Upper lobe of left lung (tissue), 6 donors: ENCODE measurements at places on chromosomes 3 and 15. TPM values are rescaled to one million over a fixed set of nuclear protein-coding genes. Genes with fewer than 3 reads are reported as not detected.

GRCh38 chr15:75008629-75009326 lies 13.4 kb downstream of the SCAMP5 start:
- no peak overlapping the region for H3K4me3 ChIP-seq
- H3K27ac ChIP-seq = no peak overlapping the region
- no peaks in the 10 kb centered on the region for H3K36me3 ChIP-seq
- H3K4me1 ChIP-seq = no peaks in the 10 kb centered on the region

PIF1 gene
- total RNA-seq = 1.2 TPM

TMEM158 gene
- 1.7 TPM for total RNA-seq

DNA sequence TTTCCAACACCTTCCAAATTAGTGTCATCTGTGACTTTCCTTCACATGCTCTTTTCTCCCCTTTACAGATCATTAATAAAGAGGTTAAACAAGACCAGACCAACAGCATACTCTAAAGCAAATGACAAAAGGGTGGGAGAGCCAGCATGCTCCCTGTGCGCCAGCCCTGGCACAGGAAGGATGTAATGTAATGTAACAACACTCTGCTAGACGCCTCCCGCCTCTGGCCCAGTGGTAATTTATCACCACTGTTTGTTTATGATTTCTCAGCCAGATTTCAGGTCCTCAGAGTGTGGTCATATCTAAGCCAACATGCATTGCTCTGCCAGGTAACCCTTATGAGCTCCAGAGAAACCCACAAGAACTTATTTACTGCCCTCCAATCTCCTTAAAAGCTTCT lies 189.5 kb upstream of the WNT5A start:
- DNase-seq = no peak
- no peaks in the 10 kb centered on the region for H3K27me3 ChIP-seq
- no peak overlapping the region for H3K4me3 ChIP-seq
- H3K4me1 ChIP-seq = peaks cover 4% of the 10 kb centered on the region
- no peak overlapping the region for H3K27ac ChIP-seq
- no peaks in the 10 kb centered on the region for H3K36me3 ChIP-seq

DNA sequence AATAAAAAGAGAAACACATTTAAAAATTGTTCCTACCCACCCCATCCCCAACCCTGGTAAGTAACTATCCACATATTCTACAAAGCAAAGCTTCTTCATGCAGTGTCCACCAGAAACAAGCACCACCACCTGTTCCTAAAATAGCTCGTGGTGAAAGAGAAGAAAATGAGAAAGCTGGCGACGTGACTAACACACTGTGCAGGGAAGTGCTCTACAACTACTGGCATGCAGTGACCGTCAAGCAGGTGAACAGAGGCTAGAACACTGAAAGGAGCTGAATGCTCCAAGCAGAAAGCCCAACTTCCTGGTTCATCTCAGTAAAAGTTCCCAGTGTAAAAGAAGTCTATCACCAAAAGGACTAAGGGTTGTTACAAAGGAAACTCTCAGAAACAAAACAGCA lies 80.7 kb downstream of the NR2E3 start:
- no peak overlapping the region for H3K27ac ChIP-seq
- H3K36me3 ChIP-seq = no peaks in the 10 kb centered on the region
- no peak for DNase-seq
- no peaks in the 10 kb centered on the region for H3K27me3 ChIP-seq

SYNPR gene
- not detected for total RNA-seq

DZIP1L gene
- total RNA-seq = 19.2 TPM

TRAT1 gene
- 0.67 TPM for total RNA-seq

DNA sequence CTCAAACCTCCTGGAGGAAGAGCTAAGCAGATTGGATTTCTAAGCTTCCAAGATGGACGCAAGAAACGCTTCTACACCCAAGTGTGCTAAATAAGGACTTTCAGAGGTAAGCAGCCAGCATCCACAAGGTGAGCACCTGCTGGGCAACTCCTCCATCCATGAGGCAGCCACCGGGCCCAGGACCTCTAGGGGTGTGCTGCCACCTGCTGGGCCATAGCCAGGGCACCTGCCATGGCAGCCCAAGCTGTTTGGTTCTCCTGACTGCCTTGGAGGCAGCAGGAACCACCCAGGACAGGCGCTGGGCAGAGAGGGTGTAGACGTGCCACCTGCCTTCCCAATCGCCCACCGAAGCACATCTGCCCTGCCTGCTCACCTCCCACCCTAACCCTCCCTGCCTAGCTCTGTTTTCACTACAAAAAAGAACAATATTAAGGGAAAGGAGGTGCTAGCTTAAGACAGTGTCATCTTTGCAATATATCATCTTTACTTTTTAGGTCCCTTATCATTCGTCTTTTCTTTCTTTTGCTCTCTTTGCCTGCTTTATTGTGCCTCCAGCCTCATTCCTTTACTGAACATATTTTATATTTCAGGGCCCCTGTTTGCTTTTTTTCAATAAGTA lies 12.9 kb downstream of the C15orf62 start:
- H3K36me3 ChIP-seq = peaks cover 20% of the 10 kb centered on the region
- H3K27ac ChIP-seq = no peak overlapping the region
- DNase-seq = peak; percentile 70
- no peak overlapping the region for H3K4me3 ChIP-seq
- H3K4me1 ChIP-seq = peaks cover 16% of the 10 kb centered on the region

DNA sequence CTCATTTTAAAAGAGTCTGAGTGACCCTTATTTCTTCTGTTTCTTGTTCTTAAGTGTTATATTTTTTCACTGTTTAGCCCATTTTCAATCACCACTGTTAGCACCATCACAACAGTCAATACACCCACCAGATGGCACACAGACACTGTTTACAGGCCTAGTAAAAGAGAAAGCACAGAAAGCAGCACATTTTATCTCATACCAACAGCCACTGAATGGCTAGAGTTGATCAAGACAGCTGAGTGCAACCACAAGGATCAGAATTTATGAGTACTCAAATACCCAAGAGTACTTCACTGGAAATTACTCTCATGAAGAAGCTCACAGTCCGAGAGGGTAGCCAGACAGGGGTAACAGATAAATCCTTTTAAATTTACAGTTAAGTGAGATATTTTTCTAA lies 127.0 kb downstream of the TFDP2 start:
- no peaks in the 10 kb centered on the region for H3K36me3 ChIP-seq
- H3K4me1 ChIP-seq = peaks cover 28% of the 10 kb centered on the region
- no peak for DNase-seq
- no peak overlapping the region for H3K27ac ChIP-seq
- no peaks in the 10 kb centered on the region for H3K27me3 ChIP-seq

CPLX3 gene
- not detected for total RNA-seq

GABRR3 gene
- not detected for total RNA-seq

- H3K36me3 ChIP-seq = no peaks in the 10 kb centered on the region
- no peak for DNase-seq
- peaks cover 46% of the 10 kb centered on the region for H3K4me1 ChIP-seq
- no peak overlapping the region for H3K4me3 ChIP-seq
- H3K27ac ChIP-seq = no peak overlapping the region
Measured at GRCh38 chr3:188259596-188259995, 105.6 kb downstream of the LPP start.

GRCh38 chr3:5565026-5565425 lies 377.5 kb downstream of the EDEM1 start:
- H3K27ac ChIP-seq = no peak overlapping the region
- no peaks in the 10 kb centered on the region for H3K36me3 ChIP-seq
- H3K27me3 ChIP-seq = no peaks in the 10 kb centered on the region

GRCh38 chr15:31974154-31974794 lies 56.0 kb upstream of the CHRNA7 start:
- no peaks in the 10 kb centered on the region for H3K27me3 ChIP-seq
- no peak overlapping the region for H3K4me3 ChIP-seq
- no peaks in the 10 kb centered on the region for H3K36me3 ChIP-seq
- peaks cover 10% of the 10 kb centered on the region for H3K4me1 ChIP-seq
- DNase-seq = no peak

DNA sequence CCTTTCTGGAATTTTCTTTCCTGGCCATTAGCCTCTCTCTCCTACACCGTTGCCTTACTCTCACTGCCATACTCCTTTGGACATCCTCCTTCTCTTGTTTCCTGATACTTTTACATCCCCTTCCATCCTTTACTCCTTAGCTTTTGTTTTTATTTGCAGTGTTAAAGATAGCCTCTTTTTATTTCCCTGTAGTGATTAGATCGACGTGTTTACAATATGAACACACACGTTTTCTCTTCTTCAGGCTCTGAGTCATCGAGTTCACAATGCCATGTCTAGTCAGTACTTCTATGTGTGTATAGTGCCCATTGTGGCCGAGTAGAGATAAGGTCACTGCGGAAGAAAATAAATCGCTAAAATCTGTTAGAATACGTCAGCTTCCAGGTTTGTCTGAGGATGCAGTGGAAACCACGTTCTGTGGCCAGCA lies 208.5 kb downstream of the LPP start:
- no peak overlapping the region for H3K27ac ChIP-seq
- H3K4me1 ChIP-seq = peaks cover 18% of the 10 kb centered on the region
- H3K27me3 ChIP-seq = no peaks in the 10 kb centered on the region
- DNase-seq = no peak
- no peaks in the 10 kb centered on the region for H3K36me3 ChIP-seq

BLM gene
- total RNA-seq = 31.4 TPM

GRCh38 chr3:97673357-97673997 lies 91.1 kb upstream of the ARL6 start:
- no peak overlapping the region for H3K27ac ChIP-seq
- no peaks in the 10 kb centered on the region for H3K4me1 ChIP-seq
- H3K27me3 ChIP-seq = no peaks in the 10 kb centered on the region
- no peaks in the 10 kb centered on the region for H3K36me3 ChIP-seq
- no peak overlapping the region for H3K4me3 ChIP-seq

GRCh38 chr15:58021332-58022230 lies 43.9 kb downstream of the ALDH1A2 start:
- no peak overlapping the region for H3K4me3 ChIP-seq
- H3K36me3 ChIP-seq = no peaks in the 10 kb centered on the region
- no peak overlapping the region for H3K27ac ChIP-seq
- H3K27me3 ChIP-seq = no peaks in the 10 kb centered on the region

DNA sequence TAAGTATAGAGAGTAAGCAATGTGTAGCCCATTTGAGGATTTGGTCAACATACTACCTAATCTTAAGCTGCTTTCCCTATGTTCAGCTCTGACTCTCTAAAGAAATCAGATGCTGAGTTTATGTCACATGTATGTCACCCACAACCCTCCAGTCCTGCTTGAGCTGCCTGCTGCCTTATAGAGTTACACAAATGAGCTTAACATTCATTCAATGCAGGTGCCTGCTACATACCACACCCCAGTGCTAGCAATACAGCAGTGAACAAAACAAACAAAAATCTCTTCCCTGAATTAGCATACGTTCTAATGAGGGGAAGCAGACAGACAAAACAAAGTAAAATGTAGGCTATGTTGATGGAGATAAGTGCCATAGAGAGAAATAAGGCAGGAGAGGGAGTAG lies 93.0 kb downstream of the HHLA2 start:
- H3K27me3 ChIP-seq = no peaks in the 10 kb centered on the region
- no peak overlapping the region for H3K27ac ChIP-seq
- no peak for DNase-seq
- H3K4me3 ChIP-seq = no peak overlapping the region
- H3K36me3 ChIP-seq = no peaks in the 10 kb centered on the region

DNA sequence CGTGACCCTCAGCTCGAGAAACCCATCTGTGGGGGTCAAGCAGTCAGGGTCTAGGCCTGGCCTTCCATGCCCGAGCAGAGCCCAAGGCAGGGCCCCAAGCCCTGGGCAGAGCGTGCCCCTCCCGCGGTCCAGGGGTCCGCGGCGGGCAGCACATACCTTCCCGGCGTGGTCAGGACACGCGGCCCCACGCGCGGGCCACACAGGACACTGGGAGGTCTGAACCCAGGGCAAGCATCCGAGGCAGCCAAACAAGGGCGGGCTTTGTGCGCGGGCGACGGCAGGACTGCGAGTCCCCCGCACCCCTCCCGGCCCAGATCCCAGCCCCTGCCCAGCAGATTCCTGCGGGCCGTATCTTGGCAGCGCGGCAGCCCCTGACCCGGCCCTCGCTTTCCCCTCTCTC lies 61.6 kb upstream of the ACAN start:
- DNase-seq = no peak
- no peaks in the 10 kb centered on the region for H3K4me1 ChIP-seq
- no peak overlapping the region for H3K4me3 ChIP-seq
- H3K27ac ChIP-seq = no peak overlapping the region

TMIE gene
- 2.1 TPM for total RNA-seq

DNA sequence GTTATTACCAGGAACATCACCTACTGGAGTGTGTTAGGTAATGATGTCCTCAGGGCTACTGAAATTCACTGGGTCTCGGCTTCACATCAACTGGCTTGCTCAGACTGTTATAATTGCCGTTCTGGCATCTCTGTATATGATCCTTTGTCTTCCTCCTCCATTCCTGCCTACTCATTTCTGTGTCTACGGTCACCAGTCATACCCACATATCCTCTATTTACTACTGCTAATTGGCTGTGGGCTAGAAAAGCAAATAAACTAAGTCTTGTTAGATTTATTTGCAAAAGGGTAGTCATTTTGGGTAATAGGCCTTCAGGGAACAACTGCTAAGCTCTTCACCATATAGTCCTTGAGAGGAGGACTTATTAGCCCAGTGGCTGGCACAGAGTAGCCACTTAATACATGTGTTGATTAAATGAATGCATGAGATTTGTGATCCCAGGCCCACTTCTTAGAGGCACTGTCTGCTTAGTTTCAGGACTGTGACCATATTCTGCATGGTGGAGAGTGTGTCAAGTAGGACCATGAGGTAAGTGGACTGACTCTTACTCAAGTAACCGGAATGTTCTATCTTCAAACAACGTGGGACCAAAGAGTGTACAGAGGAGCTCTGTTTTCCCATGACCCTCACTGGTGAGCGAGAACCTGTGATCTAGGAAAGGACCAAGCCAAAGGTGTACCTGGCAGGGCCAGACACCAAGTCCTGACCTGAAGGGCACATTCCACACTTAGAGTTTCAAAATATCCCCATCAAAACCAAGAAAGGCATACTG lies 13.2 kb downstream of the ZDHHC3 start:
- H3K4me1 ChIP-seq = peaks cover 61% of the 10 kb centered on the region
- no peak overlapping the region for H3K4me3 ChIP-seq
- H3K36me3 ChIP-seq = peaks cover 15% of the 10 kb centered on the region

GRCh38 chr15:98568382-98569017 lies 79.8 kb upstream of the IGF1R start:
- no peaks in the 10 kb centered on the region for H3K27me3 ChIP-seq
- H3K27ac ChIP-seq = no peak overlapping the region
- DNase-seq = no peak
- H3K4me1 ChIP-seq = no peaks in the 10 kb centered on the region

CIAO2A gene
- total RNA-seq = 53.1 TPM

DNA sequence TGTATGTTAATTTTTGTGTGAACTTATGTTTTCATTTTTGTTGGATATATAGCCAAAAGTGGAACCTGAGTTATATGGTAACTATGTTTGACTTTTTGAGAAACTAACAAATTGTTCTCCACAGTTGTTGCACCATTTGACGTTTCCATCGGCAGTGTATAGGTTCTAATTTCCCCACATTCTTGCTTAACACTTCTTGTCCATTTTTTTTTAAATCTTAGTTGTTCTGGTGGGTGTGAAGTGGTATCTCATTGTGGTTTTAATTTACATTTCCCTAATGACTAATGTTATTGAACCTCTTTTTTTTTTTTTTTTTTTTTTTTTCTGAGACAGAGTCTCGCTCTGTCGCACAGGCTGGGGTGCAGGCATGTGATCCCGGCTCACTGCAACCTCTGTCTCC lies 8.0 kb downstream of the NISCH start:
- DNase-seq = no peak
- H3K36me3 ChIP-seq = peaks cover 21% of the 10 kb centered on the region
- H3K4me3 ChIP-seq = no peak overlapping the region
- H3K4me1 ChIP-seq = peaks cover 13% of the 10 kb centered on the region
- no peaks in the 10 kb centered on the region for H3K27me3 ChIP-seq
- H3K27ac ChIP-seq = no peak overlapping the region

GRCh38 chr3:143497382-143497781 lies 350.9 kb downstream of the SLC9A9 start:
- H3K4me3 ChIP-seq = no peak overlapping the region
- H3K27me3 ChIP-seq = no peaks in the 10 kb centered on the region
- peaks cover 4% of the 10 kb centered on the region for H3K4me1 ChIP-seq
- DNase-seq = no peak
- H3K27ac ChIP-seq = no peak overlapping the region
- no peaks in the 10 kb centered on the region for H3K36me3 ChIP-seq

IL16 gene
- total RNA-seq = 23.1 TPM
